ENCODE measurements at places on chromosomes 7 and 10.

DNA sequence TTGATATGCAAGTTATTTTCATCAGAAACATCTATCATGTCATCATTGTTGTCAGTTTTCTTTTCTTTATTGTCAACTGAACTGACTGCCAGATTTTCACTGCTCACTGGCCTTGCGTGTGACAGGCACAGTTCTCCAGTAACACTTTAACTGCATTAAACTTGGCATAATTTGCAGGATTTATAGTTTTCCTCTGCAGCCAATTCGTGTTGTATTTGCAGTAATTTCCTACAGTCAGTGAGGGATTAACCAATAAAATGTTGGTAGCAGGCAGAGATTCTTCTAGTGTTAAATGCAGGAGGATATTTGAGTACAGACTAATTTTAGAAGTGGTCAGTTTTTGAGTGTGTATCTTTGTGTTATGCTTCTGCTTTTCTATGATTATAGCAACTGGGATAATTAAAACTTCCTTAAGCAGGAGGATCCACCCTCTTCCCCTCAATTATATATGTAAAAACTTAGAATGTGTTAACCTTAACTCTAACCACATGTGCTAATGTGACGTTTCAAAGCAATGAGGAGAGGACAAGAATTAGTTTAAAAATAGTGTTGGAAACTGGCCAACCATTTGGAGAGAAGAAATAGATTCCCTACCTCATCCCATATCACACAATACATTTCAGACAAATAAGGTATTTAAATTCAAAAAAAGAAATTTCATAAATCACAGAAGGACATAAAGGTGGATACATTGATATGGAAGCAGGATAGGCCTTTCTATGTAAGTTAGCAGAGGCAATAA, 365.5 kb upstream of the BMPER start:
- no peak for DNase-seq

DNA sequence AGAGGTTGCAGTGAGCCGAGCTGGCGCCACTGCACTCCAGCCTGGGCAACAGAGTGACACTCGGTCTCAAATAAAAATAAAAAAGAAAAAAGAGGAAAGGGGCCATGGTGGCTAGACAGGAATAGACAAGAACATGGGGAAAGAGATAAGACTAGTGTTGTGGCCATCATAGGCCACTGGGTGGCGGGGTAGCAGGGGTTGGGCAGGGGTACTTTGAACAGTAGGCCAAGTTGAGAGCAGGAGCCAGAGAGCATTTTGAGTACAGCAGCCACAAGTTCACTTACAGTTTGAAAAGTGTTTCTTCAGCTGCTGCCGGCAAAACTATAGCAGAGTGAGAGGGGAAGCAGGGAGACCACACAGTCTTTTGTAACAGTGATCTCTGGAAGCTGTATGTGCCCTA, 656.0 kb downstream of the CNTNAP2 start:
- DNase-seq: no peak

- DNase-seq: peak; percentile 0
Observed at GRCh38 chr10:127451628-127452027, 97.5 kb upstream of the NPS start.

DNA sequence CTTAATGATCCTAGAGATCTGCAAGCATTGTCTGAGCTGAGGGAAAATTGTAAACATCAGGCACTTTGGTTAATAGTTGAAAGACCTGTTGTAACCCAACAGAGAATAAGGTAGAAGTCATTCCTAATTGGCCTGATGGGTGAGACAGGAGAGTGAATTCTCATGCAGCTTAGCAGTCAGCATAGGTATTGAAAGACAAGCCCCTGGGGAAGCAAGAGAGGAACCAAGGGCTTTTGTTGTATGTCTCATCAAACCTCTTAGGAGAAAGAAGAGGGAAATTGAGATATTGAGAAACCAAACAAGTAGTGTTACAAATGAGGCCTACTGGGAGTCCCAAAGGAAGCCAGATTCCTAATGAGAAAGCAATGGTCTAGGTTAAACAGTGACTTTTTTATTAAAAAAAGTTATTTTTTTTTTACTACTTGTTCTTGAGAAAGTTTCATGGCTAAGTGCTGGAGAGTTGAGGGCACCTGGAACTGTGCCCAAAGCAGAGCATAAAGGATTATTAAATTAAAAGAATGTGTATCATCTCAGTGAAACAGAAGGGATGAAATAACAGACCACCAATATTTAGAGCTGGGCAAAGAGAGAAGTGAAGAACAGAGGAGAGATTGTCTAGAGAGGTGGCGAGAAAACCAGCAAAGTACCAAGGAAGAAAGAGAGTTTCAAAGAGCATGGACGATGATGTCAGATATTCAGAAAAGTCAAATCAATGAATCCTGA, 168.9 kb downstream of the CDK14 start:
- DNase-seq: peak; percentile 59

DNA sequence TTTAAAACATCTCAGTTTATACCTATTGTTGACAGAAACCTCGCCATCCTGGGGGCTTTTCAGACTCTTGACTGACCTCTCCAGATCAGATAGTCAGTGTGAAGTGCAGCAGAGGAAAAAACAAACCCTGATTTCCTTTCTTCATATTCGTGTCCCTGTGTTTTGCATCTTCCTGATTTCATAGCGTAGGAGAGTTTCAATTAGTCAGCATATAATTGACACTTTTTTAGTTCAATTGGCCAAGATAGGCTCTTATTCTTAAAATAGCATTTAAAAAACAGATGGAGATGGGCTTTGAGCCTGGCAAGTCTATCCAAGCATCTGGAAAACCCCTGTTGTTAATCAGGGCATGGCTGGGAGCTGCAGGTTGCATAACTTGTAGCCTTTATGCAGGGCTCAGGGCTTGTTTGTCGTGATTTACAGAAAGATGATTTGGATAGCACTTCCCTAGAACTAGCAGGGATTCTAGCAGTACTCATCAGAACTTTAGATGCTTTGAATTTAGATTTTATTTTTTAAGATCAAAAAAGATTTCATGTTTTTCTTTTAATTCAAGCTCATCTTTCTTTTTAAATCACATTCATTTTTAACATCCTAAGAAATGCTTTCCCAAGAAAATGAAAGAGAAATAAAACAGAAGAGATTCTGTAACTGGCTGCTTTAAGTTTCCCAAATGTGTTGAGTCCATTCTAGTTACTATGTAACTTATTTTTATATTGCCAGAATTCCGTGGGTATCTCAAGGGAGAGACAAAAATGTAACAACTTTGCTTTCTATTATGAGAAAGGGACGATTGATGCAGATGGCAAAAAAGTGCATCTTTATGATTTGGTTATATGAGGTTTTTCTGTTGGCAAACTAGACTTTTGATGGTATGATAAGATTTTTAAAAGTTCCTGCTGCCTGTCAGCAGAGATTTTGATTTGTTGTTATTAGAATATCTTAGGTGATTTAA, 270.8 kb upstream of the FZD8 start:
- peak; percentile 88 for DNase-seq

DNA sequence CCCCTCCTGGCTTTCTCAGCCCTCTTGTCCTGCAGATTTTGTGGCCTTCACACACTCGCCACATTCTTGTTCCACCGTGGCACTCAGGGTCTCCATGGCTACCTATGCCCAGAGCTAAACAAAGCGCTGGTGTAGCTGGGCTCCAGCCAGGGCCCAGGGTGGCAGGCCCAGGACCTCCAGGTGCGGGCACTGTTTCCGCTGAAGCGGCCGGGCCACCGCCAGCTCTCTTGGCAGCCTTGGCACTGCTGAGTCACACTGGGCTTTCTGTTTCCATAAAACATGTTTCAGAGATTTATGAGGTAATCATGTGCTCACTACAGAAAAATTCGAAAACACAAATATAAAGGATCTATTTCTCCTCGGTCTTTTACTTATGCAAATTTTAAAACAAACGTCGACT, 51.3 kb downstream of the AOC1 start:
- DNase-seq: peak; percentile 40

- peak; percentile 100 for DNase-seq
Observed at GRCh38 chr7:101099969-101100781, 14.9 kb downstream of the TRIM56 start.

GRCh38 chr10:12179606-12180170, 16.0 kb downstream of the NUDT5 start:
- no peak for DNase-seq

DNA sequence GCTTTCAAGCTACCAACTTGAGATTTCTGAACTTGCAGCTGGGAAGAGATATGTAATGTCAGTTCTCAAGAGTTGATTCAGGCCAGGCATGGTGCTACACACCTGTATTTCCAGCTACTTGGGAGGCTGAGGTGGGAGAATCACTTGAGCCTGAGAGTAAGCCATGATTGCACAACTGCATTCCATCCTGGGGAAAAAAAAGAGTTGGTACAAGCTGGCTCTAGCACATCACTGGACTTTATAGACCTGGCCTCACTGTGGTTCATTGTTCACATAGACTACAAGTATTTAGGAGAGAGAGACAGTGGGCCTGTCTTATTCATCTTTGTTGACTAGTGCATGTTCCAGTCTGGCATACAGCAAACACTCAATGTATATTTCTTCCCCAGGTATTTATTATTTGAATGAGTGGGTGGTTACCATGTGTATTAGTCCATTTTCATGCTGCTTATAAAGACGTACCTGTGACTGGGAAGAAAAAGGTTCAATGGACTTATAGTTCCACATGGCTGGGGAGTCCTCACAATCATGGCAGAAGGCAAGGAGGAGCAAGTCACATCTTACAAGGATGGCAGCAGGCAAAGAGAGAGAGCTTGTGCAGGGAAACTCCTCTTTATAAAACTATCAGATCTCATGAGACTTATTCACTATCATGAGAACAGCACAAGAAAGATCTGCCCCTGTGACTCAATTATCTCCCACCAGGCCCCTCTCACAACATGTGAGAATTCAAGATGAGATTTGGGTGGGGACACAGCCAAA, 176.5 kb downstream of the PFKFB3 start:
- DNase-seq: no peak
